ENCODE measurements at places on chromosomes 3 and 15.

GRCh38 chr15:92870010-92870591, 30.0 kb upstream of the CHD2 start:
- DNase-seq = no peak

DNA sequence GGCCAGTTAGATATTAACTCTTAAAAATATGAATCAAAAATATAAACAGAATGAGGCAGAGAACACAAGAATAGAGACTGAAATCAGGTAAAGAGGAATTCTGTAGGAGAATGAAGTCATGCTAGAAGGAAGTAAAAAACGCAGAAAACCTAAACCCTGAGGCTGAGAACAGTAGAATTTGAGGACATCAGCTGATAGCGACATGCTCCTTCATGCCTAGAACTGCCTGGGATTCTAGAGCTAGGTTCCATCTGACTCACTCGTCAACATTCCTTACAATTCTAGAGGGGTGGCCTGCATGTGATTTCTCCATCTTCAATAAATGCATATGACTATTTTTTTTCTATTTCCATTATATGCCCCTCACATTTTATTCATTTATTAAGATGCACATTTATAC, 343.0 kb downstream of the ROBO1 start:
- no peak for DNase-seq

DNA sequence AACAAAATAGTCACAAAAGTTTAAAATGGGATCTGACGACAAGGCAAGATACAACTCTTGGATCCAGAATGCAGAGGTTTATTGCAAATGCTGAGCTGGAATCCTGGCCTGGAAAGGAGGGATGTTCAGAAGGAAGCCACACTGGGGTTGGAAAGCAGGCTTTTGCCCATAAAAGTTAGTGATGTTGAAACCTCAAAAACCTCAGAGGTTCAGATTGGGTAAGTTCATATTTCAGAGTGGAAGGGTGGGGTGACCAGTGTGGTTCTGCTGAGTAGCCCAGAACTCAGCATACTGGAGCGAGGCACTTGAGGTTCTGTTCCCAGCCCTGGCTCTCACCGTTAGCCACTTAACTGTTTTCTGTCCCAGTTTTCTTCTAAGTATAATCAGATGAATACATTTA, 114.0 kb upstream of the OSTN start:
- DNase-seq = no peak

DNA sequence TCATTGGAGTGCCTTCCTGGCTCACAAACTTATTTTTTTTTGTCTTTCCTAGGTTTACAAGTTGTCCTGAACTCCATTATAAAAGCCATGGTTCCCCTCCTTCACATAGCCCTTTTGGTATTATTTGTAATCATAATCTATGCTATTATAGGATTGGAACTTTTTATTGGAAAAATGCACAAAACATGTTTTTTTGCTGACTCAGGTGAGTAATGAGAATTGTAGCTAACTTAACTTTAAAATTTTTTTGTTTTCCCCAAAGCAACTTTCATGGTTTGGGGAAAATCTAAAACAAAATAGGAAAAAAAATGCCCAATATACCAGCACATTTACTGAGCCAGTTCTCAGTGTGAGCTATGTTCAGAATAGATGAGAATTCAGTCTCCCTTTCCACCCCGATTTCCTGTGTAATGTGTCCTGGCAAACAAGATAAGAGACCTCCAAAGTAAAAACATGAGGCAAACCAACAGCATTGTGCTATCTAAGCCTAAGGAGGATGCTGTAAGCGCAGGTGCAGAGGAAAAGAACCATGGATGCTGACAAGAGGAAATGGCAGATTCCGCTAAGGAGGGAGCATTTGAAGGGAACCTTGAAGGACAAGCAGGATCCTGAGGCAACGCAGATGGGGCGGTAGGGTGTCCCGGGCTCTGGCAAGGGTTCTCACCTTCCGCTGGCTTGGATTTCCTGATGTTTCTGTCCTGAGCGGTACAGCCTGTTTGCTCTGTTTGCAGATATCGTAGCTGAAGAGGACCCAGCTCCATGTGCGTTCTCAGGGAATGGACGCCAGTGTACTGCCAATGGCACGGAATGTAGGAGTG, 171.4 kb downstream of the CACNA1D start:
- DNase-seq = no peak

DNA sequence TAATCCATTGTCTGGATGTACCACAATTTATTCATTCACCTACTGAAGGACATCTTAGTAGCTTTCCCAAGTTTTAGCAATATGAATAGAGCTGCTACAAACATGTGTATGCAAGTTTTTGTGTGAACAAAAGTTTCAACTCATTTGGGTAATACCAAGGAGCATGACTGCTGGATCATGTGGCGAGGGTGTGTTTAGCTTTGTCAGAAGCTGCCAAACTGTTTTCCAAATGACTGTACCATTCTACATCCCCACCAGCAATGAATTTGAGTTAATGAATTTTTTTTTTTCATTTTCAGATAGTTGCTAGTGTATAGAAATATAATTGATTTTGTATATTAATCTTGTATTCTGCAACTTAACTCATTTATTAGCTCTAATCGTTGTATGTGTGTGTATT, 20.0 kb upstream of the ELP6 start:
- no peak for DNase-seq

GRCh38 chr3:168620854-168621253, 525.1 kb upstream of the GOLIM4 start:
- no peak for DNase-seq

DNA sequence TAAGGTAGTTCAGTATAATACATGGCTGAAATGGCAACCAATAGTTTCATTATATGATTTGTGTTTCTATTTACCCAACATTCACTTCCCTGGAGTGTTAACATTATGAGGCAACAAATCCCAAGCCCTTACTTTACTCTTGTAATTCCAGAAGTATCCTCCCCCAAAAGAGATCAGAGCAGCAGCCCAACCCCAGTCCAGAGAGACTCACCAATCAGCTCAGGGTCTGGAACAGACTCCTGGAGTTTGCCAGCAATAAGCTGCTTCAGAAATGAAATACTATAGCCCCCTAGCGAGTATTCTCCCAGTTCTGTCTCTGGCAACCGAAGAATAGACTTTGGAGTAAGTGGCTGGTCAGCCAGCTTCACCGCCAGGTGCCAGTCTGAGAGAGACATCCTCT, 2.5 kb downstream of the UBL7 start:
- no peak for DNase-seq

GRCh38 chr3:63442918-63443317, 164.8 kb downstream of the SYNPR start:
- no peak for DNase-seq

- no peak for DNase-seq
These were observed 86.6 kb upstream of the NEO1 start for GRCh38 chr15:72965671-72966070.

GRCh38 chr3:122030381-122031122, 8.5 kb upstream of the ILDR1 start:
- DNase-seq = no peak

DNA sequence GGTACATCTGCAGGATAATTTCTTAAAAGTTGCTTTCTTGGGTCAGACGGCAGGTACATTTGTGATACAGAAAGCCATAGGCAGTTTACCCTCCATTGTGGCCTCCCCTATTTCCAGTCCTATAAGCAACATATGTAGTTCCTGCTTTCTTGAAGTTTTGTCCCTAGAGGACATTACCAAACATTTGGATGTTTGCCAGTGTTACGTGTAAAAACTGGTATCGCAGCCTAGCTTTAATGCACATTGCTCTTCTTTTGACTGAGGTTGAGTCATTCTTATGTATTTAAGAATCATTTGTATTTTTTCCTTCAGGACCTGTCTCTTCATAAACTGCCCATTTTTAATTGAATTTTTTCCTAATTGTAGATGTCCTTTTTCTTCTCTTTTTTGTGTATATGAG, 114.3 kb downstream of the DIPK2A start:
- DNase-seq = no peak

GRCh38 chr3:17645074-17645698, 97.2 kb downstream of the TBC1D5 start:
- DNase-seq = peak; percentile 65

DNA sequence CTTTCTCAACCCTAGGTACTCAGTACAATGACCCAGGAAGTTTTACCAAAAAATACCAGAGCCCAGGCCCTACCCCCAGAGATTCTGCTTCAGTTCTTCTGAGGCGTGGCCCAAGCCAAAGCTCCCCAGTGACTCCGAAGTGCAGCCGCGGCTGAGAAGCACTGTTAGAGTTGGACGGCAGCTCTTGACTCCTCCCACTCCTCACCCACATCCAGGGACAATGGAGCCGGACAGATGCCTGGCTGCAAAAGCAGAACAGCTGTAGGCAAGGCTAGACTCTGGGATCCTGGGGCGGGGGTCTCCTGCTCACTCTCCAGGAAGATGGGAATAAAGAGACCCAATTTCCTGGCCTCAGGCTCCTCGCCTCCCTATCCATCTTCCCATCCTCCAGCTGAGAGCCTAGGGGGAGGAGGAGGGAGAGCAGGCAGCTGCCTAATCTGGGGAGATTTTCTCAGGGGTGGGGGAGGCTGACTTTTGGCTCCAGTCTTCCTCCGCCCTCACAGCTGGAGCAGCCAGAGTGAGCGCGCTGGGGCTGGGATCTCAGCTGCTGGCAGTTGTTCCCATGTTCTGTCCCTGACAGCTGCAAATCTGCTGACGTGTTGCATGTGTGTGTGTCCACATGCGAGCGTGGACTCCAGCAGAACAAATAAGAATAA, 223.8 kb downstream of the OPA1 start:
- peak; percentile 66 for DNase-seq

DNA sequence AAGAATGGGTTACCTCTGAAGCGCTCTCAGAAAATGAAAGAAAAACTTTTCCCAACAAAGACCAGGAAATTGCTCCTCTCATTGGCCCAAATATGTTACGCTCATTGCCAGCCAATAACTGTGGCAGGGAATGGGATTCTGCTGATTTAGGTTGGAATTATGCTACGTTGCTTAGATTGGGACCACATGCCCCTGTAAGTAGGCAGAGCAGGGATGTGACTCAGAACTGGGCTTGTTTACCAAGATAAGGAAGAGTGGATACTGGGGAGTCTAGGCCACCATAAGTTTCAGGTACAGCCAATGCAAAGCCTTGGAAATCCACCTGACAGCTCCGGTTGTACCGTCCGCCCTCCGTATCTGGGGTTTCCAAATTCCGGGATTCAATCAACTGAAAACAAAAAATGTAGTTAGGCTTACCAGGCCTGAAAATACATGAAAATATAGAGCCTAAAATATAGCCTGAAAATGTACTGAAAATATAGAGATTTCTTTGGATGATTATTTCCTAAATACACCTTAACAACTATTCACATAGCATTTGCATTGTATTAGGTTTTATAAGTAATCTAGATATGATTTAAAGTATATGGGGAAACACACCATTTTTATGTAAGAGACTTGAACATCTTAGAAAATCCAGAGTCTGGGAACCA, 1.5 kb upstream of the TCF12 start:
- DNase-seq = no peak

- DNase-seq = no peak
These were observed 14.2 kb downstream of the RHCG start for GRCh38 chr15:89482139-89482538.

DNA sequence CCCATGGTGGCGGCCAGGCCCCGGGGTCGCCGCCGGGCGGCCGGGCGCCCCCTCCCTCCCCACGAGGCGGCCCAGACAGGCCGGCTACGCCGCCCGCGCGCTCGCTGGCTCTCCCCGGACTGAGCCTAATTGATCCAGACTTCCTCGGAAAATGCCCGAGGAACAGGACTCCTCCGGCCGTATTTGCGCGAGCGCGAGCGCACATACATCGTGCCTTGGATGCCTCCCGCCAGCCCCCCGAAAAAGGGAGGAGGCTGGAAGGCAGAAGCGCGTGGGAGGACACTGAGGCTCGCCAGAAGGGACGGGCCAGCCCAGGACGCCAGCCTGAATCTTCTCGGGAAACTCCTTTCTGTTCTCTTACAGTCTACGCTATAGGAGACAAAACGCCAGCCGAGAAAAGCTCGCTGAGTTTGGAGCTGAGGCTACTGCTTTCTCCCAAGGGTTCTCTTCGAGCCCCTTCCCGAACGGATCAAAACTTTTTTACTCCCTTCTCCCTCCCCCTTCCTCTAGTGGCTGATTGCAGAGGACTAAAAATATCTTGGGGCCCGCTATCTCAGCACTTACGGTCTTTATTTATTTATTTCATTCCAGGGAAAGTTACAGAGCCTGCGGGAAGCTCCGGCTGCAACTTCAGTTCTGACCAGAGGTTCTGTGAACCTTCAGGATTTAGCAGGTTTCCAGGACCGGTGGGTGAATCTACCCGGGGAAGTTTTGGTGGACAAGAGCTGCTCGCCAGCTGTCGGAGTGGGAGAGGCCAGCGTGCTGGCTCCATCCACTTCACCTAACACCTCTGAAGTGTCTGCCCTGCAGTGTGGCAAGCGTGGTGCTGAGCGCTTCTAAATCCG, at the start of gene PDZRN3:
Gene PDZRN3 (minus strand): TSS at position 121 of the 845 bp plus-strand sequence.
- DNase-seq = no peak

DNA sequence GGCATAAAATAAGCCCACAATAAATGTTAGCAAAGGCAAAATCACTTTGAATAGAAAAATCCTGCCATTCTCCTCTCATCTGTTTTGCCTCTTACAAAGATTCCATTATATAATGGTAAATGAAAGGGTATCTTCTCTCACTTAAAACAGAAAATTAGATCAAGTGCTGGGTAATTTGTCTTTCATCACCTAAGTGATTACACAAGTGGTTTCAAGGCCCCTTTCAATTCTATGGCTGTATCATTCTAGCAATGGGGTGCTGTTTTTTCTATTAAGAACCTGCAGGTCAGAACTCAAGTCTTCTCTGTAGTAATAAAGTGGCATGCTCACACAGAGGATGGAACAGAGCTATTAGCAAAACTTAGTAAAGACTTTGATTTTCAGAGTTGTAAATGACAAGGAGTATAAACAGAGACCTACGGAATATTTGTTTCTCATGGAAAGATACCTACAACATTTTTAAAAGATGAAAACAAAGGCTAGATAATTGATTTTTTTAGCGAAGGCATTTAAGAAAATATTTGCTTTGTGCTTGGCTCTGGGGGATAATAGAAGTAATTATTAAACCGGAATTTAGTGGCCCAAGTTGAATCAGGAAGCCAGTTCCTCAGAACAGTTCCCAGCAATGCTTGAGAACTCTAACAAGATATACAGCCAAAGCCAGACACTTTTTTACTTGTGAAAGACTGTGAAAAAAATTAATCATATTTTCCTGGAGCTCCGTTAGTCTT, 137.4 kb downstream of the CMSS1 start:
- no peak for DNase-seq

- no peak for DNase-seq
These were observed 268.6 kb downstream of the SV2B start for GRCh38 chr15:91368611-91369010.

- no peak for DNase-seq
These were observed 328.1 kb upstream of the ATP10A start for GRCh38 chr15:26191193-26191592.

Measured in NCI-H2029 (cell line).